ENCODE measurements at places on chromosomes 12 and 14. TPM values are rescaled to one million over a fixed set of nuclear protein-coding genes. Genes with fewer than 3 reads are reported as not detected.
A peak's percentile ranks its signal among the peaks of the same experiment; 100 is the strongest.

GRCh38 chr12:92047393-92047826 lies 98.2 kb downstream of the BTG1 start:
- H3K4me3 ChIP-seq: no peak overlapping the region
- H3K4me1 ChIP-seq: peaks cover 33% of the 10 kb centered on the region
- no peak for DNase-seq
- no peaks in the 10 kb centered on the region for H3K36me3 ChIP-seq
- H3K27ac ChIP-seq: no peak overlapping the region

- H3K27ac ChIP-seq: no peak overlapping the region
- no peaks in the 10 kb centered on the region for H3K27me3 ChIP-seq
- no peaks in the 10 kb centered on the region for H3K4me1 ChIP-seq
- no peaks in the 10 kb centered on the region for H3K36me3 ChIP-seq
- DNase-seq: no peak
Measured at GRCh38 chr14:56933446-56933845, 123.2 kb upstream of the OTX2 start.

GRCh38 chr14:92615451-92615850 lies 101.9 kb downstream of the RIN3 start:
- DNase-seq: peak; percentile 70
- peak overlapping the region; percentile 96 for H3K27ac ChIP-seq
- H3K4me3 ChIP-seq: peak overlapping the region; percentile 84
- H3K4me1 ChIP-seq: peaks cover 61% of the 10 kb centered on the region

- no peak for DNase-seq
- H3K4me3 ChIP-seq: no peak overlapping the region
- H3K36me3 ChIP-seq: peaks cover 30% of the 10 kb centered on the region
- H3K27ac ChIP-seq: no peak overlapping the region
- H3K27me3 ChIP-seq: no peaks in the 10 kb centered on the region
Measured at GRCh38 chr12:12986775-12987331, 13.2 kb downstream of the HEBP1 start.

DNA sequence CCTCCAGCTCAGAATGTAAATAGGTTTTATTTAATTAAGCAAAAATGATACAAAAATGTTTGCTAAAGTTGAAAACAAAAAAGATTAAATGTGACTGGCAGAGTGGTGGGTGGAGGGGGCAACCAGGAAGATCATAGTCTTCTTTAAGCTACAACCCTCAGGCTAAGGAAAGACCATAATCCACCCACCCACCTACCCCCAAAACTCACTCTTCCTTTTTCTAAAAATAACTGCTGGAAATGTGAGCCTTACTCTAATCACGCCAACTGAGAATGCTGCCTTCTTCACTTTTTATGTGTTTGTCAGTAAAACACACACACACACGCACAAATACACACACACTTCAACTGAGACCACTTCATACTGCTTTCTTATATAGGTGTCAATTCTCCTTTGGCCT lies 230.0 kb upstream of the EGLN3 start:
- H3K4me1 ChIP-seq: peaks cover 6% of the 10 kb centered on the region
- no peak overlapping the region for H3K27ac ChIP-seq
- H3K36me3 ChIP-seq: no peaks in the 10 kb centered on the region
- H3K27me3 ChIP-seq: no peaks in the 10 kb centered on the region
- no peak overlapping the region for H3K4me3 ChIP-seq

DNA sequence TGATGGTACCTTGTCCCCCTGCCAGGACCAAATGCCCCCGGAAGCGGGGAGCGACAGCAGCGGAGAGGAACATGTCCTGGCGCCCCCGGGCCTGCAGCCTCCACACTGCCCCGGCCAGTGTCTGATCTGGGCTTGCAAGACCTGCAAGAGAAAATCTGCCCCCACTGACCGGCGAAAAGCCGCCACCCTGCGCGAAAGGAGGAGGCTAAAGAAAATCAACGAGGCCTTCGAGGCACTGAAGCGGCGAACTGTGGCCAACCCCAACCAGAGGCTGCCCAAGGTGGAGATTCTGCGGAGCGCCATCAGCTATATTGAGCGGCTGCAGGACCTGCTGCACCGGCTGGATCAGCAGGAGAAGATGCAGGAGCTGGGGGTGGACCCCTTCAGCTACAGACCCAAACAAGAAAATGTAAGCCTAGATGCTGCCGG lies 410 bp downstream of the MYF6 start:
- H3K27me3 ChIP-seq: peaks cover 27% of the 10 kb centered on the region
- H3K36me3 ChIP-seq: no peaks in the 10 kb centered on the region
- no peak overlapping the region for H3K27ac ChIP-seq
- no peak for DNase-seq
- no peak overlapping the region for H3K4me3 ChIP-seq
- peaks cover 4% of the 10 kb centered on the region for H3K4me1 ChIP-seq

- peaks cover 67% of the 10 kb centered on the region for H3K36me3 ChIP-seq
- H3K4me1 ChIP-seq: peaks cover 43% of the 10 kb centered on the region
- no peaks in the 10 kb centered on the region for H3K27me3 ChIP-seq
- no peak overlapping the region for H3K4me3 ChIP-seq
- DNase-seq: no peak
Measured at GRCh38 chr14:74902941-74903705, 19.9 kb downstream of the RPS6KL1 start.

- no peak overlapping the region for H3K27ac ChIP-seq
- H3K36me3 ChIP-seq: no peaks in the 10 kb centered on the region
- H3K4me3 ChIP-seq: no peak overlapping the region
Measured at GRCh38 chr12:52924764-52925716, 20.2 kb upstream of the KRT8 start.

- no peak for DNase-seq
- no peaks in the 10 kb centered on the region for H3K27me3 ChIP-seq
- no peaks in the 10 kb centered on the region for H3K4me1 ChIP-seq
- H3K27ac ChIP-seq: no peak overlapping the region
Measured at GRCh38 chr12:127912035-127912665, 354.8 kb upstream of the TMEM132C start.

- H3K36me3 ChIP-seq: peaks cover 14% of the 10 kb centered on the region
- no peak for DNase-seq
- no peak overlapping the region for H3K4me3 ChIP-seq
- H3K27me3 ChIP-seq: no peaks in the 10 kb centered on the region
- no peaks in the 10 kb centered on the region for H3K4me1 ChIP-seq
Measured at GRCh38 chr12:44029194-44029593, 193.3 kb downstream of the TMEM117 start.

DNA sequence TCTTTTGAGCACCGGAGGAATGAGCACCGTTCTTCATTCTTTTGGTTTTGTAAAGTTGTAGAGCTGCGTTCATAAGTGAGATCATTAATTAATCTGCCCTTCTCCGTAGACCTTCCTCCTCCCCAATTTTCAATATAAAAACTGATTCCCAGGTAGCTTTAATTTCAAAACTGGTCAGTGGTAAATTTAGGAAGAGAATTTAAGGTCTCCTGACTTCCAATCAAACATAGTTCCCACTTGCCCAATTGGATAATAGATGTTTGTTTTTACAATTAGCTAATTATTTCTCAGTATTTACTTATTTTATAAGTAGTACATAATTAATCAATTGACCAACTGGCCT lies 27.2 kb upstream of the YBX3 start:
- H3K4me3 ChIP-seq: peak overlapping the region; percentile 70
- peaks cover 8% of the 10 kb centered on the region for H3K4me1 ChIP-seq
- no peaks in the 10 kb centered on the region for H3K36me3 ChIP-seq
- H3K27ac ChIP-seq: no peak overlapping the region
- peaks cover 21% of the 10 kb centered on the region for H3K27me3 ChIP-seq
- no peak for DNase-seq

DNA sequence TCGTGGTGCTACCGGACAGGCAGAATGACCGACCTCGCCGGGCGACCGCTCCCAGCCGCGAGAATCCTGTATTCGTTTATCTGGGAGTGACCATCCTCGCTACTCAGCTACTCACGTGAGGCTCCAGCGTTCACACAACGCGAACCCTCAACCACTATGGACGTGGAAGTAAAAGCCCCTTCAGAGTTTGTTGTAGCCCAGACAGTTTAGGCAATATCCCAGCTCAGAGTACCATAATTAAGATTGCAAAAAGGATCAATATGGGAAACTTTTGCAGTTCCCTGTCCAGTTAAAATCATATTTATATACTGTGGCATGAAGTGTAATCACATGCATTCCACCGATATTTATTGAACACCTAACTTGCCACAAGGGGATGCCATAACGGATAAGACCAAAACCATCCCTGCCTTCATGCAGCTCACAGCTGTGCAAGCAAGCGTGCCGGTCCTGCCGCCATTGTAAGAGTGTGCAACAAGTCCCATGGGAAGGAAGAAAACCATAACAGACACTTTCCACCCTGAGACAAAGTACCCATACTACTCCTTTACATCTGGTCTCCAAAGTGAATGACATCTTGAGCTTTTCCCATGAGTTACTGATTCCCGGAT lies 938 bp upstream of the MAX start:
- H3K27me3 ChIP-seq: no peaks in the 10 kb centered on the region
- peaks cover 13% of the 10 kb centered on the region for H3K36me3 ChIP-seq
- peak overlapping the region; percentile 70 for H3K27ac ChIP-seq
- peak overlapping the region; percentile 89 for H3K4me3 ChIP-seq
- peaks cover 36% of the 10 kb centered on the region for H3K4me1 ChIP-seq

GRCh38 chr12:124511259-124511985 lies 56.0 kb downstream of the NCOR2 start:
- no peak overlapping the region for H3K4me3 ChIP-seq
- peaks cover 8% of the 10 kb centered on the region for H3K36me3 ChIP-seq
- no peaks in the 10 kb centered on the region for H3K27me3 ChIP-seq
- no peak for DNase-seq

DNA sequence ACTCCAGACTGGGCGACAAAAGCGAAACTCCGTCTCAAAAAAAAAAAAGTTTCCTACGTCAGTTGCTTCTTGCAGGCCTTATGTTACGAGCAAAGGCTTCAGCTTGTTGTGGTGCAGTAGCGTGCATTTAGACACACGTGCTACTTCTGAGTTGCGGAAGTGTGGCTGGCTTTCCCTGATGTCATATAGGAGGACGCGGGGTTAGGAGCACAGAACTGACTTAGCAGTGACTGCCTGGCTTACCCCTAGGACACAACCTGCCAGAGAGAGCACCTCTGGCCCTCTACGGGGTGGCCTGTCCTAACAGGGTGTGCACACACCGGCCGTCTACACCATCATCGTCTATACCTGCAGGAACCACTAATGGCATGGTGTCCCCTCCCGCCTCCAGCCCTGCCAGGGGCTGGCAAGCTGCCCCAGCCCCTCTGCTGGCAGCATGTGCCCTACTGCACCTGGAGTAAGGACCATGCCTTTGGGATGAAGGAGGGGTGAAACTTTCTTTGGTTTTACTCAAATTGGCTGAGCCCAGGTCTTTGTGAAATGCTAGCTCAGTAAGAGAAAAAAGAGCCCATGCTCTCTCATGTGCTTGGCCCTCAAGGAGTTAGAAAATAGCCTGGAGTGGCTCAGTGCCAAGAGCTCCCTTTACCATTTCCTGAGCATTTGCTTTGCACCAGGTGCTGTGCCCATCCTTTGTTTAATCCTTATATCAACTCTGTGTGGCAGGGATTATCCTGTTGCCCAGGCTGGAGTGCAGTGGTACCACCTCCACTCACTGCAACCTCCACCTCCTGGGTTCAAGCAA lies 1.7 kb upstream of the GPR68 start:
- no peaks in the 10 kb centered on the region for H3K27me3 ChIP-seq
- no peak overlapping the region for H3K27ac ChIP-seq
- no peak for DNase-seq

- no peak overlapping the region for H3K27ac ChIP-seq
- no peaks in the 10 kb centered on the region for H3K4me1 ChIP-seq
- DNase-seq: no peak
- no peak overlapping the region for H3K4me3 ChIP-seq
- H3K36me3 ChIP-seq: no peaks in the 10 kb centered on the region
Measured at GRCh38 chr14:52348279-52348678, 34.2 kb downstream of the PTGER2 start.

DNA sequence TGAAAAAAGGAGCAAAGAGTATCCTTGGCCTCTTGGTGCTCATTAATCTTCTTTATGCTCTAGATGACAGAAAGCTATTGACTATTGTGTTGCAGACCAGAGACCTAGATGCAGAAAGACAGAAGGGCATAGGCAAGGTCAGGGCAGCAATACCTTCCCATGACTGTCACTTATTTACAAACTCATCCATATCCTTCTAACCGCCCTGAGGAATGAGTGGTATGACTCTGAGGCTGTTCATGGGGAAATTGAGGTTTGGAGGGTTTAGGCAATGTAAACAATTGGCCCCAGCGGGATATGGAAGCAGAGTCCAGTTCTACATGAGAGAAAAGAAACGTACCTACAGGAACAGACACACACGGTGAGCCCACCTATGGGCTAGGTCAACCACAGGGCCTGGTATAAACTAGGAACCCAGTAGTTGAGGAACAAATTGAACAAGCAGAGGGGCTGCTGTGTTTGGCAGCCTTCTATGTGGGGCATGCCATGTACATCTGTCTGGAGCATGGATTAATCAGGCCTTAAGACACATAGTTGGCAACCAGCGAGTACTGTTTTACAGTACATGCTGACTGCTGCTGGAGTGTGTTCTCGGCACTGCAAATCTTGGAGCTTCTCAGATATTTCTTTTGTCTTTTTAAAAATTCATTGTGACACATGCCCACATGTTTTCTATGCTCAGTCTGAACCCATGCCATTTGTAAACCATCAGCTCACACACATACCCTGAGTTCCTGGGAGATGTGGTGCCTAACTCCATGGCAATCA lies 159.7 kb upstream of the NTF3 start:
- no peak for DNase-seq
- H3K36me3 ChIP-seq: no peaks in the 10 kb centered on the region
- no peaks in the 10 kb centered on the region for H3K4me1 ChIP-seq
- H3K27me3 ChIP-seq: no peaks in the 10 kb centered on the region
- H3K4me3 ChIP-seq: no peak overlapping the region

DNA sequence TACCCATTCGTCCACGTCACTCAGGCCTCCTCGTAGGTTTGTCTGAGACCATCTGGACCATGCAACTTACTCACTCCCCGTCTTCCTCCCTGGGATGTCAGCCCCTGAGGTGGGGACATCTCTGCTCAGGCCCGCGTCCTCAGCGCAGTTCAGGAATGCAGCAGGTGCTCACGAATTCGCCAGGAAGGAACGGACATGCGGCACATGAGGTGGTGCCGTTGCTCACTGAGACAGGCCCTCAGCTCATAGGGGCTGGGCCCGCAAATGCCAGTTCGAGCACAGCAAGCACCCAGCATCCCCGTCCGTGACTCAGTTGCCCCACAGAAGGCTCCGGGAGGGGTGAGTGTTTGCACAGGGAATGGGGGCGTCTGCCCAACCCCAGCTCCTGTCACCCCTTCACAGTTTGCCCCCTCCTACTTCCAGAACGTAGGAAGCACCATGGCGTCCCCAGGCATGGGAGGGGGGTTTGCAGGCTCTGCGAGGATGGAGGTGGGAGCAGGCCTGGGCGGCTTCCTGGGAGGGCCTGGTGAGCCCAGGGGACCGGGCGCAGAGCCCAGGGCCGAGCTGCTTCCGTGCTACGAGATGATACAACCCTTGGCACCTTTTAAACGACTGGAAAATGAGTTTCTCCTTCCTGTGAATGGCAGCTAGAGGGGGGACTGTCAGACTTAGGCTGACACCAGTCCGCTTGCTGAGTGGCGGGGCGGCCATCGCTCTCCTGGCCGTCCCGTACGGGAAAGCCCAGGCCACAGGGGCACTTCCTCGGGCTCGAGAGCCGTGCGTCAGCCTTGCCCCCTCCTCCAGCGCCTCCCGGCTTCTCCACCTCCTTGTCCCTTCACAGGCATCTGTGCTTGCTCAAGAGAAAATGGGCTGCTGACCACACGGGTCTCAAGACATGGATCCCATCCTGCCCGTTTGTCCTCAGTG lies 6.9 kb downstream of the GALNT9 start:
- DNase-seq: no peak
- no peaks in the 10 kb centered on the region for H3K36me3 ChIP-seq
- peaks cover 21% of the 10 kb centered on the region for H3K27me3 ChIP-seq
- no peak overlapping the region for H3K4me3 ChIP-seq

- H3K27me3 ChIP-seq: no peaks in the 10 kb centered on the region
- H3K36me3 ChIP-seq: peaks cover 30% of the 10 kb centered on the region
- no peak overlapping the region for H3K27ac ChIP-seq
Measured at GRCh38 chr12:54257332-54257731, 22.6 kb downstream of the CBX5 start.

The EPYC gene
- not detected for total RNA-seq

The KLHDC1 gene
- total RNA-seq: 5.7 TPM

The ST8SIA1 gene
- not detected for total RNA-seq

The KCNA5 gene
- 0.81 TPM for total RNA-seq

The FLVCR2 gene
- 12.5 TPM for total RNA-seq

Data from activated B cell treated with CpG ODN at 0.5 μM for 24 hours (primary cell).